ENCODE measurements at places on chromosomes 3 and 15. TPM values are rescaled to one million over a fixed set of nuclear protein-coding genes. Genes with fewer than 3 reads are reported as not detected.

The TMCO5A gene
- total RNA-seq = not detected

The KLHL40 gene
- total RNA-seq = not detected

The NRG4 gene
- total RNA-seq = not detected

The GUCA1C gene
- not detected for total RNA-seq

The ESYT3 gene
- 0.09 TPM for total RNA-seq

The METTL6 gene
- total RNA-seq = 16.5 TPM

The PLA2G4D gene
- not detected for total RNA-seq

DNA sequence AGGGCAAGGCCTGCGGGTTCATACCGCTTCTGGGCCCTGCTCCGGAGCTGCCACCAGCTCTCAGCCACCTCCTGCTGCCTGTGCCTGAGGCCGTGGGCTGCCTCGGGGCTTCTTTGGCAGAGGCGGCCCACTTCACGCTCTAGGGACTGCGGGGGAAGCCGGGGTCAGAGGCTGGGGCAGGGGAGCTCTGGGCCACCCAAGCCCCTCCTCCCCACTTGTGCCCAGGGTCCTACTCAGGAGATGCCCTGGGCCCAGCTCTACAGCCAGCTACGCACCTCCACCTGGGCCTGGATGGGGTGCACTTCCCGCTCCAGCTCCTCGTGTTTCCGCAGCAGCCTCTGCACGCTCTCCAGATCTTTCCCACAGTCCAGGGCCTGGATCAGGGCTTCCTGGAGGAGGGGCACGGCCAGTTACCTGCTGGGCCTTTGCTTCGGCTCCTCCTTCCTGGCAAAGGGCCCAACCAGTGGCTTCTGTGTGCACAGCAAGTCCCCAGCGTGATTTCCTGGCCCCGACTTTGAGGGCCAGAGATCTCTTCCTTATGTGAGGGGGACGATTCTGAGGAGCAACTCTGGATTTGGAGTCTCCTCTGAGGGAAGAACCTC, 24.0 kb downstream of the PLA2G4B start:
- peak overlapping the region; percentile 64 for H3K27ac ChIP-seq
- ATAC-seq = no peak
- no peaks in the 10 kb centered on the region for H3K27me3 ChIP-seq

- H3K36me3 ChIP-seq = no peaks in the 10 kb centered on the region
- no peak overlapping the region for H3K4me3 ChIP-seq
- no peak for ATAC-seq
- peaks cover 13% of the 10 kb centered on the region for H3K4me1 ChIP-seq
- H3K27ac ChIP-seq = no peak overlapping the region
These were observed 58.5 kb downstream of the LIPC start for GRCh38 chr15:58490086-58490887.

DNA sequence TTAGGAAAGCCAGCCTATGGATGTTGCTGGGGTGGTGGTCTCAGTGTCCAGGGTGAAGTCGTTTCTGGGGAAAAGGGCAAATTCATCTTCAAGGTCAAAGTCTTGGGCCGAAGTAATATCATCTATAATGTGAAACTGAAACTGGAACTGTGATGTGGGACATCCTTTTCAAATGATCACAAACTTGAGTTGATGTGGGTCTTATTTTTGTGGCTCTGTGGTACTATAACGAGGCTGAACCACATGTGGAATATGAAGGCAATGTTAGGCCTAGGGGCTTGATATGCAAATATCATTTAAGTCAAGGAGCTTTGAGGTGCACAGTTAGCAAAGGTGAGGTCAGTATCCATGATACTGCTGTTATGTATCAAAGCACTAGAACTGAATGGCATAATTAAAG, 1.5 kb upstream of the CD200R1L start:
- H3K4me1 ChIP-seq = peaks cover 21% of the 10 kb centered on the region
- H3K4me3 ChIP-seq = peak overlapping the region; percentile 61
- no peaks in the 10 kb centered on the region for H3K36me3 ChIP-seq
- H3K27ac ChIP-seq = peak overlapping the region; percentile 74
- ATAC-seq = peak; percentile 69

GRCh38 chr3:158165730-158166129, 55.8 kb downstream of the RSRC1 start:
- peaks cover 20% of the 10 kb centered on the region for H3K36me3 ChIP-seq
- peaks cover 5% of the 10 kb centered on the region for H3K4me1 ChIP-seq
- ATAC-seq = no peak
- no peak overlapping the region for H3K27ac ChIP-seq
- no peak overlapping the region for H3K4me3 ChIP-seq
- H3K27me3 ChIP-seq = no peaks in the 10 kb centered on the region

DNA sequence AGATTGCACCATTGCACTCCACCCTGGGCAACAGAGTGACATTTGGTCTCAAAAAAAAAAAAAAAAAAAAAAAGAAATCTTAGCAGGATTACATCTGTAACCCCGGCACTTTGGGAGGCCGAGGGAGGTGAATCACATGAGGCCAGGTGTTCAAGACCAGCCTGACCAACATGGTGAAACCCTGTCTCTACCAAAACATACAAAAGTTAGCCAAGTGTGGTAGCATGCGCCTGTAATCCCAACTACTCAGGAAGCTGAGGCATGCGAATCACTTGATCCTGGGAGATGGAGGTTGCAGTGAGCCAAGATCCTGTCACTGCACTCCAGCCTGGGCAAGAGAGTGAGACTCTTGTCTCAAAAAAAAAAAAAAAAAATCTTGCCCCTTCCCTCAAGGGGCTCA, 40.4 kb downstream of the LIPC start:
- no peak for ATAC-seq
- peak overlapping the region; percentile 82 for H3K4me3 ChIP-seq
- H3K4me1 ChIP-seq = peaks cover 31% of the 10 kb centered on the region
- H3K27ac ChIP-seq = peak overlapping the region; percentile 96

- H3K36me3 ChIP-seq = peaks cover 73% of the 10 kb centered on the region
- peak; percentile 88 for ATAC-seq
- H3K27ac ChIP-seq = peak overlapping the region; percentile 55
- no peaks in the 10 kb centered on the region for H3K27me3 ChIP-seq
- H3K4me1 ChIP-seq = peaks cover 36% of the 10 kb centered on the region
- peak overlapping the region; percentile 46 for H3K4me3 ChIP-seq
These were observed 73.0 kb downstream of the OXNAD1 start for GRCh38 chr3:16337856-16338540.

DNA sequence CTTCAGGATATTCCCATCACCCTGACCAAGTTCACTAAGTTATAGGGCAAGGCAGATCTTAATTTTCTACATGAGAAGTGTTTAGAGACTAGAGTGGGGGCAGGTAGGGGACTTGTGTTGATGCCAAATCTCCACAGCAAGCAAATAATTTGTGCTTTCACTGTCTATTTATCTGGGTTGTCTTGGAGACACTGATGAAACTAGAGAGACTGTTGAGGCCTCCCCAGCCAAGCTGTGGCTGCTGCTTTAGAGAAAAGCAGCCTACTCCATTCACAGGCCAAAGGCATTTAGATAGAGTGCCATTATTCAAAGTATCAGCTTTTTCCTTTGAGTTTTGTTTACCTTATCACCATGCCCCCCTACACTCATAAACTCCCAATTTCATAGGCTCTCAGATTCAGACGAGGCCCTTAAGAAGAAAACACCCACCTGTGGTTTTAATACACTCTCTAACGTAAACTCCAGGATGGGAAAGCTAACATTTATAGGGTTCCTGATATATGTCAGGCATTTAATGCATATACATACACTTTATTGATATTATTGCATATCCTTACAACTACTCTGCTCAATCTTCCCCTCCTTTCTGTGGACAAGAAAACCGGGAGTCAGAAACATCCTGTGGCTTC, 130.4 kb upstream of the FOXB1 start:
- ATAC-seq = no peak
- H3K27ac ChIP-seq = no peak overlapping the region
- peaks cover 8% of the 10 kb centered on the region for H3K27me3 ChIP-seq
- H3K36me3 ChIP-seq = no peaks in the 10 kb centered on the region
- no peak overlapping the region for H3K4me3 ChIP-seq

GRCh38 chr3:8470801-8471200, 30.8 kb upstream of the LMCD1 start:
- H3K4me1 ChIP-seq = no peaks in the 10 kb centered on the region
- no peaks in the 10 kb centered on the region for H3K36me3 ChIP-seq
- no peak for ATAC-seq
- H3K27me3 ChIP-seq = peaks cover 16% of the 10 kb centered on the region
- H3K27ac ChIP-seq = no peak overlapping the region

GRCh38 chr3:134029256-134029733, 430 bp downstream of the SLCO2A1 start:
- H3K36me3 ChIP-seq = no peaks in the 10 kb centered on the region
- peaks cover 4% of the 10 kb centered on the region for H3K4me1 ChIP-seq
- H3K4me3 ChIP-seq = no peak overlapping the region
- peak; percentile 16 for ATAC-seq
- no peak overlapping the region for H3K27ac ChIP-seq

- H3K27ac ChIP-seq = no peak overlapping the region
- no peaks in the 10 kb centered on the region for H3K4me1 ChIP-seq
- H3K36me3 ChIP-seq = no peaks in the 10 kb centered on the region
- H3K27me3 ChIP-seq = peaks cover 30% of the 10 kb centered on the region
- ATAC-seq = no peak
These were observed 4.1 kb upstream of the ACTC1 start for GRCh38 chr15:34799149-34800101.

GRCh38 chr3:25728101-25728500, 55.1 kb downstream of the NGLY1 start:
- no peak overlapping the region for H3K4me3 ChIP-seq
- no peak overlapping the region for H3K27ac ChIP-seq
- H3K36me3 ChIP-seq = peaks cover 100% of the 10 kb centered on the region
- ATAC-seq = no peak

GRCh38 chr15:95940431-95940985, 390.0 kb upstream of the NR2F2 start:
- no peak overlapping the region for H3K4me3 ChIP-seq
- H3K4me1 ChIP-seq = no peaks in the 10 kb centered on the region
- no peaks in the 10 kb centered on the region for H3K27me3 ChIP-seq
- H3K36me3 ChIP-seq = no peaks in the 10 kb centered on the region
- no peak overlapping the region for H3K27ac ChIP-seq
- no peak for ATAC-seq

- no peak overlapping the region for H3K4me3 ChIP-seq
- H3K36me3 ChIP-seq = peaks cover 13% of the 10 kb centered on the region
- no peaks in the 10 kb centered on the region for H3K27me3 ChIP-seq
These were observed 46.5 kb upstream of the LIMD1 start for GRCh38 chr3:45547764-45548680.

DNA sequence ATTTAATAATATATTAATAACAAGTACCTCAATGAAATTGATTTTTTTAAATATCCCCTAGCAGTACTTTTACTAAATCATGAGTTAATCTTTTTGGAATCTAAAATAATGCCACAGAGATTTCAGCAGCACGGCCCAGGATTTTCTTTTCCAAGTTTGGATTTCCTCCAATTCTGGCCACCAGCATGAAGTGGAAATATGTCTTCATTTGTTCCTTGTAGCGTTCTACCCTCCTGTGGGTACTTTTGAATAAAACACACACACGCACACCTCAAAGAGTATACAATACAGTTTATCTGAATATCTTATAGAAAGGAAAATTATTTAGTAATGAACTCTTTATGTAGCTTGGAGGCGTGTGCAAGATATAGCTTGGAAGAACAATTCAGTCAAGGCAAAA, 125.1 kb upstream of the STT3B start:
- H3K27me3 ChIP-seq = no peaks in the 10 kb centered on the region
- H3K27ac ChIP-seq = no peak overlapping the region
- no peaks in the 10 kb centered on the region for H3K36me3 ChIP-seq

DNA sequence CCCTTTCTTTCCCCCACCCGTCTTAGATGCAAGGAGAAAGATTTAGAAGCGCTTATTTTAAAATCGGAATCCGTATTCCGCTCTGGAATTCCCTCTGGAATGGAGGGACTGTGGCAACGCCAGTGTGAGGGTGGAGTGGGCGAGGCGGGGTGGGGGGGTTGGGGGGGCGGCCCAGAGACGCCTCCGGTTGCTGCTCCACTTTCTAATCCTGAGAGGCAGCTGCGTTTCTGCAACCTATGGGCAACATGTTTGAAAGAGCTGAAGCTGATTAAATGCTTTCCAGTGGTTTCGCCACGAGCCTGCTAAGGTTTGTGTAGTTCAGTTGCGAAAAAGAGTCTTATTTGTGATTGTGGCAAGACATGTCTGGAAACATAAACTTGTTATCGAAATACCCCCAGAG, at the start of gene CCK:
TSS of gene CCK (minus strand) at position 101 of the 400 bp plus-strand sequence. CDS start 2,555 bp downstream, outside the sequence.
- H3K27ac ChIP-seq = no peak within 1 kb of the TSS
- H3K4me3 ChIP-seq = no peak within 1 kb of the TSS
- no peak for ATAC-seq

GRCh38 chr3:133404920-133405319, 5.1 kb downstream of the BFSP2 start:
- no peak for ATAC-seq
- no peaks in the 10 kb centered on the region for H3K4me1 ChIP-seq
- H3K27ac ChIP-seq = no peak overlapping the region
- H3K27me3 ChIP-seq = peaks cover 17% of the 10 kb centered on the region

GRCh38 chr3:178388473-178388872, 147.8 kb upstream of the KCNMB2 start:
- H3K4me3 ChIP-seq = no peak overlapping the region
- no peak overlapping the region for H3K27ac ChIP-seq

DNA sequence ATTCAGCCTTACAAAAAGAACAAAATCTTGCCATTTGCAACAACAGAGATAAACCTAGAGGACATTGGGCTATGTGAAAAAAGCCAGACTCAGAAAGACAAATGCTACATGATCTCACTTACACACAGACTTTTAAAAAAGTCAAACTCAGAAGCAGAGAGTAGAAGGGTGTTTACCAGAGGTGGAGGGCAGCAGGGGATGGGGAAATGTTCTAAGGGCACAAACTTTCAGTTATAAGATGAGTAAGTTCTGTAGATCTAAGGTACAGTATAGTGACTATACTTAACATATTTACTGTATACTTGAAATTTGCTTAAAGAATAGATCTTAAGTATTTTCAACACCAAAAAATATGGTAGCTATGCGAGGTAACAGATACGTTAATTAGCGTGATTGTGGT, 3.0 kb downstream of the MYEF2 start:
- H3K27ac ChIP-seq = no peak overlapping the region
- H3K4me3 ChIP-seq = no peak overlapping the region
- peaks cover 5% of the 10 kb centered on the region for H3K4me1 ChIP-seq
- no peak for ATAC-seq
- no peaks in the 10 kb centered on the region for H3K27me3 ChIP-seq
- H3K36me3 ChIP-seq = no peaks in the 10 kb centered on the region

DNA sequence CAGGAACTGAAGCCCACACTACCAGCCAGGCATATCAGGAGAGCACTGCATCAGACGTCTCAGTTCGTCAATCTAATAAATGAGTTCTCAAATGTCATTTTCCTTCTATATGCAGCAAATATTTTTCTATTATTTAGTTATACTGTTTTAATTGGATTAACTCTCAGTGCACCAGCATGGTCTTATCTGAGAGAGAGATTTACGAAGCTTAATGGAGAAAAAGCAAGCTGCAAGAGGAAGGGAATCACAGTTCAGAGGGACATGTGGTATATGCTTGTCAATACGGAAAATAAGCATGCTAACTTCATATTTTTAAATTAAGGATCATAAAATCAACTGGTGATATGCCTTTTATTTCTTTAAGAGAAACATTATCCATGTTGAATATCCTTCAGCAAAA, 213.1 kb upstream of the NECTIN3 start:
- H3K4me1 ChIP-seq = no peaks in the 10 kb centered on the region
- H3K4me3 ChIP-seq = no peak overlapping the region
- no peaks in the 10 kb centered on the region for H3K36me3 ChIP-seq
- H3K27me3 ChIP-seq = no peaks in the 10 kb centered on the region
- no peak overlapping the region for H3K27ac ChIP-seq
- ATAC-seq = no peak

Data from activated T-helper 17 cell treated with anti-CD3 and anti-CD28 coated beads, Interleukin-2, amount 50 U/mL, for 72 hours (primary cell).